ENCODE measurements at places on chromosomes 5 and 9.

- peak; percentile 85 for DNase-seq
Measured at GRCh38 chr5:399296-400281, 43.4 kb upstream of the EXOC3 start.

GRCh38 chr5:157546456-157547100 lies 29.0 kb downstream of the ADAM19 start:
- no peak for DNase-seq

DNA sequence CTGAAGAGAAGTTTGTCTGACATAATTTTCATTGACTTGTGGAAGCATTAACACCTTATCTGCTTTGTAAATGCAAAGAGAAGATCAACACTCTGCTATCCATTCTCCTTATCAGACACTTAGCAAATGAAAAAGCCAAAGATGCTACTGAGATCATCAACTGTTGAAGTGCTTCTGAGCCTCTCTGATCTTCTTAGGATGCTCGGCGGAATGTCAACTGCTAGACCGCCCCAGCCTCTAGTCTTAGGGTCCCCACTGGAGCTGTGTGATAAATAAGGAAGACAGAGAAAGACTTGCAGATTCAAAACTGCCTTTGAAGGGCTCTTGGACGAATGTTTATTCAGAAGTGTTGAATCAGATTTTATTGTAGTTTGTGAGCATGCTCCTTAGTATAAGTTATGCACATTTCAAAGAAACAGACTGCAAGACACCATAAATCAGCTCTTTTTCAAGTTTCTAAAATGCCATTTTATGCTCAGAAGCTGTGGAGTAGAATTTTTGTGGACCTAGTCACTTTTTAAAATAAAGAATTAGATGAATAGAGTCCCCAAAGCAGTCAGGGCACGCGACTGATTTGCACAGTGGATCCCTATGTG lies 197.9 kb downstream of the DIRAS2 start:
- DNase-seq: no peak

- DNase-seq: peak; percentile 66
Measured at GRCh38 chr9:125513668-125514413, 193.2 kb downstream of the MAPKAP1 start.

DNA sequence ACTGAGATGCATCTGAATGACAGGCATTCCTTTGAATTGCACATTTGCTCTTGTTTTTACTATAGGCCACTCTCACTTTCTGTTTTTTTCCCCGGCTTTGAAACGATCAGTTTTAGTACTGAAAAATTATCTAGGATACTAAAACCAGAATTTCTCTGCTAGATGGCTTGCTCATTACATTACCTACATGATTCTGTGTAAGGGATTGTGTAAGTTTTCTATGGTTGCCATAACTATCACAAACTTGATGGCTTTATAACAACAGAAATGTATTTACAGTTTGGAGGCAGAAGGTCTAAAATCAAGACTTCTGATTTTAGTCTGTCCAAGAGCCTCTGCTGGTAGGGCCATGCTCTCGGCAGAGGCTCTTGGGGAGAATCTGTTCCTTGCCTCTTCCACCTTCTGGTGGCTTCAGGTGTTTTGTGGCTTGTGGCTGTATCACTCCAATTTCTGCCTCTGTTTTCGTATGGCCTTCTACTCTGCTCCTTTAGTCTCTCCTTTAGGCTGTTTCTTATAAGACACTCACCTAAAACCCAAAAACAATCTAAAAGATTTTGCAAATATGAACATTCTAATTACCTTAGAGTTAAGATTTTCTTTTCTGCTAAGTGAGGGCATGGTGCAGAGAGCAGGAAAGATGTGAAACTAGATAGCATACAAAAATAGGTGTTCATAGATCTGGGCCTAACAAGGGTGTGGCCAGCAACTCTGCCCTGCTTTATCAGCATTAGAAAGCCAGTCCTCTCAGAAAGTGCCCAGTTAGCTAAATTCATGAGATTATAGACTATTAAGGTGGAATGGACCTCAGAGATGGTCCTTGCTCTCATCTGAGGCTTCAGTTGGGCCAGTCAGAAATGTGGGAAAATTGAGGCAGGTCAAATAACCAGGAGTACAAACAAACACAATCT lies 93.3 kb upstream of the CDKN2B start:
- no peak for DNase-seq

- no peak for DNase-seq
Measured at GRCh38 chr9:18865542-18865941, 167.5 kb downstream of the SAXO1 start.

GRCh38 chr9:127569886-127570401 lies 42.1 kb upstream of the STXBP1 start:
- no peak for DNase-seq

DNA sequence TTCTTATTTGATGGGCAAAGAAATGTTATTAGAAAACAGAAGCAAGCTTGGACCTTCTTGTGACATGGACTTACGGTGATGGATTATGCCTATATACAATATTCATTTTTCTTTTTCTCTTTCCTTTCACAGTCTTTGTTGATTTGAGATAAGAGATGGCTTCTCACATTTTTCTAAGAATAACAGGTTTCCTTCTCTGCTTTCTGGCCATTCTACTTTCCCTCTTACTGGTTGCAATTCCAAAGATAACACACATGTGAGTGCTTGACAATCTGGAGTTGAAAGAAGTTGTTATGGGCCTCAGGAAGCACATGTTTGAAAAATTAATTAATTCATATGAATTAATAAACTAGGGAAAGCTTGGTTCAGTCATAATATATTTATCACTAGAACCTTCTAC lies 89.8 kb upstream of the RPS23 start:
- no peak for DNase-seq
